Kidney (tissue), 22 donors: ENCODE measurements at places on chromosomes 4 and X. TPM values are rescaled to one million over a fixed set of nuclear protein-coding genes. Genes with fewer than 3 reads are reported as not detected.

The PDGFC gene
- 37.6 TPM for total RNA-seq

GRCh38 chr4:17814140-17814539 lies 3.4 kb downstream of the NCAPG start:
- no peak overlapping the region for H3K27ac ChIP-seq
- H3K36me3 ChIP-seq = no peaks in the 10 kb centered on the region
- peaks cover 1% of the 10 kb centered on the region for H3K4me1 ChIP-seq
- no peaks in the 10 kb centered on the region for H3K27me3 ChIP-seq
- no peak for DNase-seq

DNA sequence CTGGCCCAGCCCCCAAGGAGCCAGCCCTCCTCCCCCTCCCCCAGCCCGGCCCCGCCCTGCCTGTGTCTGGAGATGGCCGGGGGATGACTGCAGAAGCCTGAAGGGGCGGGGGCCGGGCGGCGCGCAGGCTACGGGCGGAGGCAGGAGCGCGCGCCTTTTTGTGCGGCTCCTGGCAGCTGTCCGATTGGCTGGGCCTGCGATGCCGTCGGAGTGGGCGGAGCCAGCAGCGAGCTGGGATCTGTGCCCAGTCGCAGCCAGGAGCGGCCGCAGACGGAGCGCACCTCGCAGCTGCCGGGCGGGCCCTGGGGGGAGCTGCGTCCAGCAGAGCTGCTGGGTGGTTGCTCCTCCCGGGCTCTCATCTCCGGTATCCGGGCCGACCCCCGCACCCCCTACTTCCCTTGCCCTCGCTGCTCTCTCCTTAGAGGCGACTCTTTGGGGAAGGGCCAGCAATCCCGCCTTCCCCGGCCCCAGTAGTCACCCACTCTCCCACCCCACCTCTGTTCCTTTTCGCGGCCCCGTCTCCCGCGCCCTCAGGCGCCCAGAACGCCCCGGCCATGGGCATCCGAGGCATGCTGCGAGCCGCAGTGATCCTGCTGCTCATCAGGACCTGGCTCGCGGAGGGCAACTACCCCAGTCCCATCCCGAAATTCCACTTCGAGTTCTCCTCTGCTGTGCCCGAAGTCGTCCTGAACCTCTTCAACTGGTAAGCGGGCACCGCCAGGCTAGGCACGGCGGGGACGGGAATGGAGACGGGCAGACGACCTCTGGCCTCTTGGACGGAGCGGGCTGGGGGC lies at the start of gene GABRQ:
TSS of gene GABRQ (plus strand) at position 247 of the 794 bp plus-strand sequence. CDS start at position 555, 308 bp downstream.
- peak; percentile 87 for DNase-seq
- no peak within 1 kb of the TSS for H3K4me3 ChIP-seq
- no peaks in the 10 kb centered on the region for H3K27me3 ChIP-seq
- H3K36me3 ChIP-seq = no peaks in the 10 kb centered on the region

DNA sequence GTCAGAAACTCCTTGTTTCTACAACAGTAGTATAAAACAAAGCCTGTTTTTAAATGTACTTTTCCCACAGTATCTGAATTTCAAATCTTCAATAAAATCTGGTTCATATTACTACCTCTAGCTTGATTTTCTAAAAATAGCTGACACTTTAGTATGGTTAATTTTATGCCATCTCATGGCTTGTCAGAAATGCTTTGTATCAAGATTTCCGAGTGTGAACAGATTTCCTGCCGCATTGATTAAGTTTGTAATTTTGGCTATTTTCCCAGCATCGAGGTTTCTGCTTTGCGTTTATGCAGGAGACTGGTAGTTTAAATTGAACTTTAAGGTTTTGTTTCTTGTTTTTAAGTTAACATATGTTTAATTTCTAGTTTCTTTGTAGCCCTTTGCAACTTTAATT lies 44.2 kb downstream of the CLCN3 start:
- H3K27me3 ChIP-seq = no peaks in the 10 kb centered on the region
- no peak overlapping the region for H3K27ac ChIP-seq
- DNase-seq = peak; percentile 10
- H3K4me1 ChIP-seq = no peaks in the 10 kb centered on the region
- no peaks in the 10 kb centered on the region for H3K36me3 ChIP-seq
